Stimulated activated CD8-positive, alpha-beta memory T cell treated with anti-CD3 and anti-CD28 coated beads, Interleukin-15, amount 100 ng/mL, for 4 hours (primary cell): ENCODE measurements at places on chromosomes 5 and 9.

DNA sequence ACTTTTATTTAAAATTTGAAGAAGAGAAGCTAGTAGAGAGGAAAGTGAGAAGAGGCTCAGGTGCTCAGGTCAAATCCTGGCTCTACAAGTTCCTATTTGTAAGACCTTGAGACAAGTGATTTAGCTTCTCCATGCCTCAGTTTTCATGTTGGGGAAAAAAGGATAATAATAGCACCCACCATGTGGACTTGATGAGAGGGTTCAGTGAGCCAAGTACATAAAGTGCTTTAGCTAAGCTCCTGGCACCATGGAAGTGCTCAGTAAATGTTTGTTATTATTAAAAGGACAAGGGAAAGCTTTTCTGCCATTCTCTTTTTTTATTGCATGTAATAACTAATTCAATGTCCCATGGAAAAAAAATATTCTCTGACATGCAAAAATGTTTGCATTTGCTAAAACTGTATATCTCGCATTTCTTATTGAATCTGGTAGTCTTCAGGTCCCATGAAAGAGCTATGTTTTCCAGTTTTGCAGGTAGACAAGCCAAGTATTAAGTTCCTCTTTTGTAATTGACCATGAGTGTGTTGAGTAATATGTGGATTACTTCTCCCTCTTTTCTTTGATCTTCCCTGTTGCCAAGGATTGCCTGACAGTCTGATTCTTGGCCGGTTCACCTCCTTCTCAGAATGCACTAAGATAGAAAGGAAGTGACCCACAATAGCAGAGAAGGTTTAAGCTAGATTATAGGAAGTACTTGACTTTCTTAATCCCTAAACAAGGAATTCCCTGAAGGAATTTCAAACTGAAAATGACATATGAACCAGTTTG, 45.6 kb upstream of the TRIM32 start:
- no peak for DNase-seq

- DNase-seq: no peak
Observed at GRCh38 chr9:117138231-117138630, 276.6 kb downstream of the ASTN2 start.

GRCh38 chr5:157559301-157559700, 16.3 kb downstream of the ADAM19 start:
- no peak for DNase-seq

DNA sequence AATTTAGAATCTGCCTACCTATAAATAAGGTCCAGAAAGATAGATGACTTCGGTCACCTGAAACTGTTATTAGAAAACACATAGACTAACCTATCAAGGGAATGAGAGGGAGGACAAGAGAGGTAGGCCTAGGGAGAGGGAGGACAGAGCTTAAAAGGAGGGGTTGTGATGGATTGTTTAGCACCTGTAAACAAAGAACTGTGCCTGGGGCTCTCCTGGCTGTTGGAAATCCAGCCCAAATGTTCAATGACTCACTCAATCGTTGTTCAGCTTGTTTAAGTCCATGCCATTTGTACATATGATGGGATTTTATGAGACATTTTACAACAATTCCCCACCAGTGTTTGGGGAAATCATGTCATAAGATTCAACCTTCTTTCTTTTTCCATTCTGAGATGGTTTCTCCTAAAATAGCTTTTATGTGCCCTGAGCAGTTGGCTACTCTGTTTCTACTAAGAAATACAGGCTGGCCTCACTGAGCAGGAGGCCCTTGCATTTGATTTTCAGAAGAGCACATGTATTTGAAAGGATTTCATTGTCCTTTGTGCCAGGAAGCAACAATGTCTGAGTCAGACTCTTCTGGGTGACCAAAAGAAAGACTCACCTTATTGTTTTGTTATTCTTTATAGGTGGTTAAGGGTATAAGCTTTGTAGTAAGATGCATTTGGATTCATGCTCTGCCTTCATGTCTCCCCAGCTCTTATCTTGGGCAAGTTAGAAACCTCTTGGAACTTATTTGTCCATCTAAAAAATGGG, 48.2 kb upstream of the GPR151 start:
- no peak for DNase-seq

GRCh38 chr5:110653231-110653970, 73.1 kb downstream of the TMEM232 start:
- no peak for DNase-seq

DNA sequence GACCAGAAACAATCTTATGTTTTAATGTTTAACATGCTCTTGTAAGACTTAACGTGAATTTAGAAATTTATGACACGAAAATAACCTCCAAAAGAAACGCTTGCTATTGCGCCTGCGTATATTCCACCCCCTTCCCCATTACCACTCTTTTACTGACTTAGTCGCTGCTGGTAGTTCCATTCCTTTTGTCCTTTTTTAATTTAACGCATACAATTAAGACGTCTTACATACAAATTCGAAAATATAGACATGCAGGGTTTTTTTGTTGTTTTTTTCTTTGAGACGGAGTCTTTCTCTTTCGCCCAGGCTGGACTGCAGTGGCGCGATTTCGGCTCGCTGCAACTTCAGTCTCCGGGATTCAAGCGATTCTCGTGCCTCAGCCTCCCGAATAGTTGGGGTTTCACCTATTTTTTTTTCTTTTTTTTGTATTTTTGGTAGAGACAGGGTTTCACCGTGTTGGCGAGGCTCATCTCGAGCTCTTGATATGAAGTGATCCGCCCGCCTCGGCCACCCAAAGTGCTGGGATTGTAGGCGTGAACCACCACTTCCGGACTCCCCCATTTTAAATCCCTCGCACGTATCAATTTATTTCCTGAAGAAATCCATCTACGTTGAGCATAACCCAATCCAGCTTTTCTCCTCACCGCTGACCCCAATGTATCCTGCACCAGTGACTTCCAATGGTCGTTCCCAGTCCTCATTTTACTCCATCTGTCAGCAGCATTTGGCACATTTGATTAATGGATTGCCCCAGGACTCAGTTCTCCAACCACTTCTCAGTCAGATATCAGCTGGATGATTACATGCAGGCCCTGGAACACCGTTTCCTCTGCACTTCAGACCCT, 684 bp upstream of the MED7 start:
- DNase-seq: no peak

DNA sequence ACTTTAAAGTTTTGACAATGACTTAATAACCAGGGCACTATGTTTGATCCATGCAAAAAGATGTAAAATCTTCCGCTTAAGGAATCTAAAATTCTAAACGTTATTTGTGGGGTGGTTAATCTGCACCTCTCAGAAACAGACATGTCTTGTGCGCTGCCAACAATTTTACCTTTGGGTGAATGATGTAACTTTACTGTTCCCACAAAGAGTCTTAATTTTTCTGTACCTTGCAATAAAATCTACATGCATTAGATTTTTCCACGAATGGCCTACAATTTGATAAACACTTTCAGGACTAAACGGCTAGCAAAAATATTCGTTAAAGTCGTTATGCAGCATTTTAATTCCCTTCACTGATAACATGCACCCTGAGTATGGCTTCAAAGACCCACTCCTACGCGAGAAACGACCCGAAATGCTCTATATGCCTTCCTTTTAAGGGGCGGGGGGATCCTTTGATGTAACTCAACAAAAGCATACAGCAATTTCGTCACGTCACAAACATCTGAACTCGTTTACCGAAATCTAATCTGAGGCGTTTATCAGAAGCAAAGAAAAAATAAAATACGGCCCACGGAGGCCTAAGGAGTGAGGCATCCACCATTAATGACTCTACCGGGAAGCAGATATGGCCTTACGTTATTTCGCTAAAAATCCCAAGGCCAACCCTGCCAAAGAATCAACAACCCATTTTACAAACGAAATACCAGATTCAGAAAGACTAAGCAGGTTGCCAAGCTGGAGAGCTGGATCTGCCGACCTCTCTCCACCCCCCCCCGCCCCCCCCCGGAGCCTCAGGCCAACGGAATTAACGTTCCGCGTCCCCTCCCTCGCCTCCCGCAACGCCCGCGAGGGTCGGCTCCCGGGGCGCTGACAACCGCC, 621 bp downstream of the AK6 start:
- peak; percentile 10 for DNase-seq

DNA sequence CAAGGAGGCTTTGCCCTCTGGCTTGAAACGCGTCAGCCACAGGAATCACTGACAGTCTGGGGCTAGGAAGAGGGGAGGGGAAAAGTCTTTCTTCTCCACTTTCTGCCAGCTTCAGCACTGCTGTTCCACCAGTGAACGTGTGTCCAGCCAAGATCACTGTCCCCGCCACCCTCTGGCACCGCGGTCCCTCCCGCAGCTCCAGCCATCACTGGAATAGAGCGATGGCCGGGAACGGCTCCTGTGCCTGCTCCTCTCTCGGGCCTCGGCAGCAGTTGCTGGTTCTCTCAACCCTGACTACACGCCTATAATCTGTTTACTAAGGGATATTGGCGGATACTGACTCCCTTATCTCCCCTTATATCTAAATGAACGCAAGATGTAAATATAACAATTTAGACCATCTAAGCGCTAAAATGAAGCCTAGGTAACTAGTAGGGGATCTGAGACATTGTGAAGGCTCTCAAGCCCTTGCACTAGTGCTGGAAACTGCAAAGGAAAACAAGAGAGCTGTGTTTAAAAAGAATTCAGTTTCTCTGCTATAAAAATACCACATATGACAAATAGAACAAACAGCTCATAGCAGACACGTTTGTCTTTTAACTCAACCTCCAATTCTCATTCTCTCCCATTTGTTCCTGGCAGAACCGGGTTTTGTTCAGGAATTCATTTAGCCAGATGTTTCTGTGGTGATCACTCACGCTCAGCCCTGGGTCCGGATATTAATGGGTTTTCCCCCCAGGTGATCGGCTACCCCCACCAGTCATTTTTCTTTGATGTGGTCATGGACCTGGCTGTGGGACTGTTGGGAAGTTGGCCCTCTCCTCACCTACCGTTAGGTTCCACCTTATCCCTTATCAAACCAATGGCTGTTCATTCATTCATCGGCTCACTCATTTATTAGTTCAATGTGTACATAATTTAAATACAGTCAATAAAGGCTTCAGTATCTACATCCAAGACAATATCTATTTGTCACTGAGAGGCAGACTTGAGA, 149.8 kb downstream of the MED10 start:
- no peak for DNase-seq

GRCh38 chr5:178389796-178390195, 157.2 kb upstream of the PHYKPL start:
- DNase-seq: no peak

GRCh38 chr9:85142968-85143367, 473.4 kb downstream of the NTRK2 start:
- DNase-seq: no peak

DNA sequence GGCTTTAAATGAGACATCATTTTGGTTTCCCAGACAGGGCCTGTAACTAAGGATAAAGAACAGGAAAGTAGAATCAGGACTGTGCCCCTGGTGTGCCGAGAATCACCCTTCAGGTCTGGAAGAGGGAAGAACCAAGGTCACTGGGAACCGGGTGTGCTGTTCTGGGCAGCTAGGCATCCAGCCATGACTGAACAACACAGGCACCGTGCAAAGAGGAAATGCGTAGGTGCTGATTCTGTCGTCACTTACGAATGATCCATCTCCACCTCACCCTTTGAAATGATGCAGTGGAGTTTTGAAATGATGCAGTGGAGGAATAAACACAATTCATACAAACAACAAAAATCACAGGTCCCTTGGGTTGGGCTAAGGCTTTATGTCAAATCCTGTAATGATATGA, 64.4 kb downstream of the MAP1B start:
- DNase-seq: no peak

DNA sequence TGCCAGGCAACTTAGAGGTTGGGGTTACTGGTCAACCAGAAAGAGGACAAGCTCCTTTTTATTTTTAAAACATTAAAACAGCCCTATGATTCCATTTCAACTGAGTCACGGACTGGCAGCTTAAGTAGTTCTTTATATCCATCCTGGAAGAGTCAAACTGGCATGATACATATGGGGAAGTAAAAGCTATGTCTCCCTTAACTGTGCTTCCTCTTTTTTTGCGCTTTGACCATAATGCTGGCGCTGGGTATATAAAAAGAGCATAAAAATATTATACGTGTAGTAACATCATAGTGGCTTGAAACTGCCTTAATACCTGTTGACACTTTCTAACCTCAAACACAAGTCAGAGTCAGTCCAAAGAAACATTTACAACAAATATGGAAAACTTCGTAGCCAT, 274.4 kb downstream of the CSNK1G3 start:
- no peak for DNase-seq

GRCh38 chr5:120091376-120091948, 372.6 kb upstream of the PRR16 start:
- DNase-seq: no peak

GRCh38 chr9:118829334-118829733, 539.9 kb downstream of the BRINP1 start:
- no peak for DNase-seq

DNA sequence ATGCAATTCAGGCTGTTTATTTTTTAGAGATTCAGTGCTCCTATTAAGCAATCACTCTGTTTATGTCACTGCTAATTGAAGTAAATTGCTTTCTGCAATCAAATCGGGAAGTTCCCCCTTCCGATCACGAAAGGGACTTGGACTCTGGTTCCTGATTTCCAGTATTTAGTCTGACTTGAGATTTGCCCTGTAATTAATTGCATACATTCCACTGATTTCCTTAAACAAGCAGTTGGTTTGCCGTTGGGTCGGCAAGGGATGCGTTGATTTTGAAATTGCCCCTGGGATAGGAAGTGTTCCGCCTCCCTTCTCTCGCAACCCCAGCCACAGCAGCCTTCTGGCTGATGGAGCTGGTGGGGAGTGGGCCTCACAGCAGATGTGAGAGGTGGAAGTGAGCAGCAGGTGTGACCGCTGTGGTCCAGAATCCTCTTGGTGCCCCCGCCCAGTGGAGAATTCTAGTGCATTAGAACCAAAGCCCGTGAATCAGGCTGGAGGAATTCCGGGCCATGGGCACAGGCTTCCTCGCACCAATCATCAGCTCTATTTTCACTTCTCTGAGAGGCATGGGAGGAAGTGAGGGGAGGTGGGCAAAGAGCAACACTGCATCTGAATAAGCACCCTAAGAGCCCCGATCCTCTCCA, 102.5 kb downstream of the SPRY4 start:
- no peak for DNase-seq

- DNase-seq: no peak
Observed at GRCh38 chr5:173764332-173765028, 123.7 kb upstream of the CPEB4 start.

- no peak for DNase-seq
Observed at GRCh38 chr9:98312365-98312764, 56.9 kb upstream of the TBC1D2 start.
